ENCODE measurements at places on chromosomes 2 and 18.

DNA sequence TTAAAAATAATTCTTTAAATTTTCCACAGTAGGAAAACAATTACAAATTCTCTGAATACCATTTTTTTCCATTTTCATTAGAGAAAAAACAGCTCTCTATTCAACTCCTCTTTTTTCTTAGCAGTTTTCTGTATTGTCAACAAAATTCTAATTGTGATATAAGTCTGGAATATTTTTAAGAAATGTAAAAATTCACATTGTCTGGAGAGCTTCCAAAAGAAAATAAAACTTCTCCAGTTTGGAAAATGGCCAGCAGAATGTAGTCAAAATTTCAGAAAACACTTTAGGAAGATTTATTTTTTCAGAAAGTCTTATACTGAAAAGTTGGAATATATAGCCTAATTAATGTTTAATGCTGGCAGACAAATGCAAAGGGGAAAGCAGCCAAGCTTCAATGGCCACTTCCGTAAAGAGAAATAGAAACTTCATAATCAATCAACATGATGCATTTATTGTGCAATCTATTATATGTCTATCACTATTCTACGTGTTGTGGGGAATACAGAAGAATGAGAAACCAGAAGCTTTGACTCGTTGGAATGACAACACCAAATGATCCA is 733.2 kb upstream of the PKDCC start:
- DNase-seq = no peak

DNA sequence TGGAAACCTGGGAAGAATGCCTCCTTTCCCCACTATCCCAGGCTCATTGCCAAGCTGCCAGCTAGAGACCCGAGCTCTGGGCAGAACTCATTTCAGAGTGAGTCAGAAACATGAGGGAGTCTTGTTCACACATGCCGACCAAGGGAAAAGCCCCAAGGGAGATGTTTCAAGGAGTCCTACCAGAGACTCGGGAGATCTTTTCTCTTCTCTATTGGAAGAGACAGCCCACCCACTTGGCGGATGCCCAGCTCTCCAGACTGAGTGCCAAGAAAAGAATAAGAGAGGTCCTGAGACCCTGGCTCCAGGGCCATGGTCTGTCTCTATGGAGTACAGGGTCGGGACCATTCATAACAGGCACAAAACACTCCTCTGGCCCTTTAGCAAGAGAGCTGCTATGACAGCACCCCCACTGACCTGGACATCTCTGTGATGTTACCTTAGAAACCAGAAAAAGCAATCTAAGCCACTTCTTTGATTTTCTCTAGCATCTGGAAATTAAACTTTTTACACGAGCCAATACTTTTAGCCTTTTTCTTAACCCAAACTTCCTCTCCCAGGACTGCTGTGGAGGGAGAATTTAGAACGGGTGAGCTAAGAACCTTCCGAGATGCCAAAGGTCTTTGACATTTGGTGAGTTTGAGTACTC is 18.5 kb upstream of the IGFBP5 start:
- no peak for DNase-seq

GRCh38 chr2:36963734-36964133 is 2.6 kb downstream of the STRN start:
- no peak for DNase-seq

GRCh38 chr2:180385601-180386201 is 378.6 kb upstream of the CWC22 start:
- no peak for DNase-seq

GRCh38 chr2:9660154-9660553 is 29.4 kb upstream of the YWHAQ start:
- DNase-seq = no peak

- no peak for DNase-seq
Observed at GRCh38 chr2:237962432-237963084, 4.3 kb upstream of the UBE2F start.

- no peak for DNase-seq
Observed at GRCh38 chr18:2774669-2775068, 72.1 kb upstream of the EMILIN2 start.

DNA sequence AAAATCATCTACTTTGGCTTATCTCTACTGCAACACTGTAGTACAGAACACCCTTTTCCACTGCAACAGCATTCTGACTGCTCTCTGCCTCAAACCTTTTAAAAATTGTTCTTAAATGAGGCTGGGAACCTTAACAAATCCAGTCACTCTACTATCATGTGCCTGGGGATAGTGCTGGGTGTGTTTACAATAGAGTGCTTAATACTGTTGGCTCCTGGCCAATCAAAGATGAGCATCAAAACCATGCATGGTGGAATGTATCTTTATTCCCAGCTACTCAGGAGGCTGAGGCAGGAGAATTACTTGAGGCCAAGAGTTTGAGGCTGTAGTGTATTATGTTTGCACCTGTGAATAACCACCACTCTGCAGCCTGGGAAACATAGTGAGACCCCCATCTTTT is 7.4 kb downstream of the ANKAR start:
- DNase-seq = no peak

Data from GM12891 (cell line).